CD8-positive, alpha-beta T cell (primary cell): ENCODE measurements at places on chromosomes 3 and 15. TPM values are rescaled to one million over a fixed set of nuclear protein-coding genes. Genes with fewer than 3 reads are reported as not detected.
A peak's percentile ranks its signal among the peaks of the same experiment; 100 is the strongest.

DNA sequence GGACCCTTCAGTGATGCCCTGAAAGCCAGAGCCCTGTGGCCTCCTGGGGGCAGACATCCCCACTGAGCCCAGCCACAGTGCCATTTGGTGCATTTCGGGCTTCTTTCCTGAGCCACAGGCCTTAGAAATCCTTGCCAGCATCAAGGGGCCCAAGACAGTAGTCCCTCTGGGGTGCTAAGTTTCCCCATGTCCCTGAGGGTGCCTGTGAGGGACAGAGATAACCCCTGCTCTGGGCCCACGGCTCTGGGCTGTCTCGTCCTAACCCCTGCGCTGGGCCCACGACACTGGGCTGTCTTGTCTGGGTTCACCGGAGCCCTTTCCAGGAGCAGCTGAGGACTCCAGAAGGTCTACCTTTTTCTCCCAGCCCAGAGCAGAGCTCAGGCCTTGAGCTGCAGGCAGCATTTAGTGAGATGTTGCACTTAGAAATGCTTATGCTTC, 45.1 kb upstream of the FGD5 start:
- DNase-seq, result no peak

- no peak for DNase-seq
Observed at GRCh38 chr3:128572644-128573105, 77.9 kb downstream of the RPN1 start.

DNA sequence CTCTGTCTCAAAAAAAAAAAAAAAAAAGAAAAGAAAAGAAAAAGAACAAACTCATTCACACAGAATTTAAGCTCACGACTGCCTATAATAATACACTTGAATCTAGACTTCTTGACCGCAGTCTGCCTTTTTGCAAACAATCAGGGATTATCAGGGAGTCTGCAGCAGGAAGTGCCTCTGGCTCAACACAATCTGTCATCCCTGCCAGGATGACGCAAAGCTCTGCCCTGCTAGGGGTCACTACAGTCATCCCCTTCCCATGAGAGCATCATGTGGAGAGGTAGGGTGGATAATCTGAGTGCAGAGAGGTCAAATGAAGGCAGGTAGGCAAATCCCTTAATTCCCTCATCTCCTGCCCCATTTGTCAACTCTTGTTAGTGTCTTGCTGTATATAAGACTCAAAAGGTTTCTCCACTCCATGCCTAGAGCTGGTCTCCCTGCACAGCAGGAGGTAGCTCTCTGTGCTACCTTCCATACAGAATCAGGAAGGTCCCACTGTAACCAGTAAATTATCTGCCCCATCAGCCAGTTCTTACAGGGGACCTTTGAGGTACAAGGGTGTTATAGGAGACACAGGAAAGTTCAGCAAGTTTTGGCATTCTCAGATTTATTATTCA, 4.2 kb downstream of the UBAP1L start:
- no peak for DNase-seq

- no peak for DNase-seq
Observed at GRCh38 chr3:89303701-89304100, 196.3 kb downstream of the EPHA3 start.

- no peak for DNase-seq
Observed at GRCh38 chr3:99967796-99968195, 146.5 kb downstream of the FILIP1L start.

GRCh38 chr3:128094295-128095151, 29.1 kb downstream of the RUVBL1 start:
- no peak for DNase-seq

DNA sequence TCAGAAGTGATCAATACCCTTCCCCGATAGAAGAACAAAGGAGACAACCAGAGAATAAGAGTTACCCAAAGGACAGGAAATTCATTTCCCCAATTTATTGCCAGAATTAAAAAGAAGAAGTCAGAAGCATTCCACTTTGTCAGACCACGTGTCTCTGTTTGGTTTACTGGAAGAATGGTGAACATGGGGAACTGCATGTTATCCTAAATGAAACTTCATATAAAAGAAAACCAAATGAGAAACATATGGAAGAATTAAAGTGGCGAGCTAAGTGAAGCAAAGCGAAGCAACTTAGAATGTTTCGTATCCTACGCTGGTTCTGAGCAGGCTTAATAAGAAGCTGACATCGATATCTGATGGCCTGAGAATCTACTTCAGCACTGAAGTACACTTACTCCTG, 190.7 kb downstream of the MAGI1 start:
- no peak for DNase-seq

GRCh38 chr3:195033531-195034091, 237.3 kb downstream of the XXYLT1 start:
- DNase-seq, result no peak

DNA sequence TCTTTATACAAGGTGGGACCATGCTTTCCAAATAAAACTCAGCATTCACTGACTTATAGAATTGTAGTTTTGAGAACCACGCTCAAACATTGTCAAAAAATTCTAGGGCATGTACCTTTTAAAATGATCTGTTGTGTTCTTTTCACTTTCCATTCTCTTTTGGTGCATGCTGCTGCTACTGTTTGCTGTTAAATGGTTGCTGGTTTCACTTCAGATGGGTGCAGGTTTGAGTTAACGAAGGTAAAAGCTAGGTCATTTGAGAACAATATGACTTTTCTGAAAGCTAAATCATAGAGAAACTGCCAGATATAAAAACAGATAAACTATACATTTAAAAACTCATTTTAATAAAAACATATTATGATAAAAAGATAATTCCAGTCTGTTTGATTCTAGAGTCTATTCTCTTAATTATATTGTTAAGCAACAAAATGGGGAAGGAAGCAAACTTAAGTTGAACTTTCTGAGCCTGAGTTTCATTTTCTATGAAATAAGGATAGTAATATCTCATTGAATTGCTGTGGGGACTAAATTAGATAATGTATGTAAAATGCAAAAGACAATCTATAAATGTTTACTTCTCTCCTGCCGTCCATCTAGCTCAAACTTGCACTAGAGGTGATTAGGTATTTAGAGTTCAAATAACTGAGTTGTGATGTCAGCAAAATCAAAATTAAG, 82.4 kb downstream of the OXSM start:
- DNase-seq, result no peak

- no peak for DNase-seq
Observed at GRCh38 chr15:80582816-80583423, 112.2 kb upstream of the ABHD17C start.

DNA sequence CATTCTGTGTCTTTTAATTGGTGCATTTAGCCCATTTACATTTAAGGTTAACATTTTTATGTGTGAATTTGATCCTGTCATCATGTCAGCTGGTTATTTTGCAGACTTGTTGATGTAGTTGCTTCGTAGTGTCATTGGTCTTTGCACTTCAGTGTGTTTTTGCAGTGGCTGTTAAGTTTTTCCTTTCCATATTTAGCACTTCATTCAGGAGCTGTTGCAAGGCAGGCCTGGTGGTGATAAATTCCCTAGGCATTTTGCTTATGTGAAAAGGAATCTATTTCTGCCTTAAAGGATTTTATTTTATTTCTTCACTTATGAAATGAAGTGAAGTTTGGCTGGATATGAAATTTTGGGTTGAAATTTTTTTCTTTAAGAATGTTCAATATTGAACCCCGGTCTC, 70.2 kb upstream of the CD96 start:
- no peak for DNase-seq

DNA sequence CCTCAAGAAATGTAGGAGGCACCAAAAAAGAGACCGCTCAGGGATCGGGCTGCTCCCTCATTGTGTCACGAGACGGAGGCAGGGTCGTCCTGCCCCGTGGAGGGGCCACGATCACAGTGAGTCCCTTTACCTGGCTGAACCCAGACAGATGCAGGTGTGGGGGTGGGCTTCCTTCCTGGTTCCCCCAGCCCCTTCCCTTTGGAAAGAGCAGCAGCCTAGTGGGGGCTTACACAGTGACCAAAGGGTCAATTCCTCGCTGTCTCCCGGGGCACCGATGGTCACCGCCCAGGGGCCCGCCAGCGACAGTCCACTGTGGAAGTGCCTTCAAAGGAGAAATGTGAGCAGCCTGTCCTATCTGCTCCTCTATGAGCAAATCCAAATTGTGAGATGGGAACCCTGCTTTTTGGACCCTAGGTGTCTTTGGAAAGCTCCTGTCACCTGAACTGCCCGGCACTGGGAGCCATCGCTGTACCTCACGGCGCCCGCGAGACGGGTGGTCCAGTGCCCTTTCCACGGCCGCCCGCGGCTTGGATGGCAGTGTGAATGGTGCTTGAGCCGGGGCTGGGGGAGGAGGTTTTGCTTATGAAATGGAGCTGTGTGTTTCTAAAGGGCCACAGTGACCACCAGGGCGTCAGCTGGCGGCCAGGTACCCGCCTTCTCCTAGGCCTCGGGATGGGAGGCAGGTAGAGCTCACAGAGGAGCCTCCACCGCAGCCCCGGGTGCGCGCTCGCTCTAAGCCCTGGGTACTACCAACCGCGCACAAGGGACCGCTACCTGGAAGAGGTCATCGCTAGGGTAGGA, 155.7 kb downstream of the KLF13 start:
- DNase-seq, result no peak

ITPKA gene
- total RNA-seq, result not detected

DNA sequence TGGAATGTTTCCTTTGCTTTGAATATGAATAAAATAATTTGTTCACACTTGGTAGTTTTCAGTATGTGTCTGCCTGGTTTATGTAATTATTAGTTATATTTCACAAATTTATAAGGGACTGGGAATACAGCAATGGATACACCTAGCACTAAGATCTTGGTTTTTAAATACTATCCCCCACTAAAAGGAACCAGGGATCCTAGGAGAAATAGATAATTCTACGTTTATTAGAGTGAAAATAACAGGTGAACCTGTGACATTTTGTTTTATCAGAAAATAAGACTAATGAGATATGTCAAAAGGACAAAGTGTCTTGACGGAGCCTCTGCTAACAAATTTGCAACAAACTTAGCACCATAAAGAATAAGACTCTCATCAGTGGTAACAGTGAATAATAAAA, 3.4 kb downstream of the PSMD6 start:
- no peak for DNase-seq

- no peak for DNase-seq
Observed at GRCh38 chr3:143122608-143123352, 3.2 kb downstream of the CHST2 start.

DNA sequence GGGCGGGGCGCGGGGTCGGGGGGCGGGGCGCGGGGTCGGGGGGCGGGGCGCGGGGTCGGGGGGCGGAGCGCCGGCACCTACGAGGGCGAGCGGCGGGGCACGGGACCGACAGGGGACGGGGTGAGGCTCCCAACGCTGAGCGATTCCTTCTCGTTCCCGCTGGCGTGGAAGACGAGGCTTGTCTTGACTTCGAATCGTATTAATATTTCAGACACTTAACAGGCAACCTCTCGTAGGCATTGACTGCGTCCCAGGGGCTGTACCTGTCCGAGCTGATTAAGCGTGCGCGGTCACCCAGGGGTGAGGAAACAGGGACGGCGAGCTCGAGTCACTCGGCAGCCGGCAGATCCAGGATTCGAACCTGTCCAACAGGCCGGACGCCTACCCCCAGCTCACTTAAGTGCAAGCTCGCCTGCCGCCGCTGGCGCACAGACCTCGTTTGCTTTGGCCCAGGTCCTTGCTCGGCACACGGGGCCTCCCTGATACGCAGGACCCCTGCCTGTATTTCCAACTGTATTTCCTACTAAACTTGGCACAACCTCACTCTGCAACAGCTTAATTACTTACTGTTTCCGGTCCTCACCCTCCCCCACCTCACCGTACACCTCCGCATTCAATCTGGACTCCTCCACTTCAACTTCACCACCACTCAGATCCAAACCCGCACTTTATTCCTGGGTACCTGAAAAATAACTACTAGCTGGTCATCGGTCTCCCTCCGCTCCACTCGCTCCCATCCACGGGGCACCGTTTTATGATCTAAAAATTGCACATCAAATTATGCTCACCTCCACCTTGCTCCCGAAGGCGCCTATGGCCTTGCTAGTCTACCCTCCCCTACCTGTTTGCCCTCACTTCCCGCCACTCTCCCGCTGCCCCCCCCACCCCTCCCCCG, 722 bp upstream of the ZXDC start:
- DNase-seq, result no peak

TLNRD1 gene
- total RNA-seq, result 15.6 TPM

CRYGS gene
- 1.5 TPM for total RNA-seq

DNA sequence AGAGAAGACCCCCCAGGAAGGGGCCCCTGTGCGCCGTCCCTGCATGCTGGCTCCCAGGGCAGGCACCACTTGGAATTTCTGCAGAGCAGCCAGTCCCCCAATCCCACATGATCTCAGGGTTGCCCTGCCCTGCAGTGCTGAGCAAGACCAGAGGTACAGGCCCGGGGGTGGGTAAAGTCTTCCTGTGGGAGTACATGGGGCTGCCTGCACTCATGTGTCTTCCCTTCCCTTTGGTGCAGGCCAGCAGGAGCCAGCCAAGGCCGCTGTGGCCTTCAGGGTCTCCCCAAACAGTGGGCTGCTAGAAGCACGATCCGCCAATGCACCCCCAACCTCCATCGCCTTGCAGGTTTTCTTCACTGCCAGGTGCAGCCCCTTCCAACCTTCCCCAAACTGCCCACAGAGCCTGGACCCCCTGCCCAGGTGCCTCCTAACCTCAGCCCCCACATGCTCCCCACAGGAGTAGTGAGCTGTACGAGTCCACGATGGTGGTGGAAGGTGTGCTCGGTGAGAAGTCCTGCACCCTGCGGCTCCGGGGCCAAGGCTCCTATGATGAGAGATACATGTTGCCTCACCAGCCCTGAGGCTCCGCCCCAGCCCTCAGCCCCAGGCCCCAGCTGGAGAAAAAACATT, 15.0 kb downstream of the ACAA1 start:
- DNase-seq, result no peak

C3orf33 gene
- total RNA-seq, result 4.6 TPM

DNA sequence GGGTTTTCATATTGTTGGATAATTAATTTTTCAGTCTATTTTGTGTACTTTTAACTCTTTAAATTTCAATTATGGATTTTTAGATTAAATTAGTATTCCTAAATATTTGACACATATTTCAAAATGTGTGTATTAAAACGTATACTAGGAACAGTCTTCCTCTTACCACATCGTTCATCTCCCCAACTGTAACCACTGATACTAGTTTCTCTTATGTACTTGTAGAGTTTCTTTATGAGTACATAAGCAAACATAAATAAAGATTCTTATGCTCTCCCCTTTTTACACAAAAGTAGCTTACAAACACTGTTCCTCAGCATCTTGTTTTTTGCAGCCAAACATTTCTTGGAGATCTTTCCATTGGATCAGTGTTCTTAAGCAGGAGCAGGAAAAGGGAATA, 45.9 kb downstream of the CMSS1 start:
- no peak for DNase-seq

DNA sequence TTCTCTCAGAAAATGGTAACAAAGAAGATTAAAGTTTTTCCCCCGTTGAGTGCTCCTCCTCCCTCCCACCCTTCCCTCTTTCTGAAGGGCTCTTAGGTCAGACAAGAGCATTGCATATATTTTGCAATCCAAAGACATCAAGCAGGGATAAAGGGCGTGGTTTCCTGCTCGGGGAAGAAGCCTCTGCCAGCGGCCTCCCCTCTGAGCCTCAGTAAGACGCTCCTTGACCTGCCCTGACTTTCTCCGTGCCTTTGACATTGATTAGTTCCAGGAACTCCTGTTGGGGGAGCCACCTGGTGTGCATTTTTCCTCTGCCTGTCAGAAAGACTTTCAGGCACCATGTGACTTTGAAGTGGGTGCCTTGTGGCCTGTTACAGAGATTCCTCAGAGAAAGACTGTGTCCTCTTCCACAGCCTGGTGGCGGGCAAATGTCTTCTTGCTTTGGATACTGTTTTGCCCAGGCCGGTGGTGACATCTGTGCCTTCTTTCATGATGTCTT, 87.2 kb upstream of the TBL1XR1 start:
- peak; percentile 9 for DNase-seq
